ENCODE measurements at places on chromosomes 12 and 14.

- no peak for DNase-seq
These were observed 4.5 kb upstream of the PNMA1 start for GRCh38 chr14:73718418-73719251.

- DNase-seq, result peak; percentile 91
These were observed 71.6 kb upstream of the STXBP6 start for GRCh38 chr14:25121337-25122129.

DNA sequence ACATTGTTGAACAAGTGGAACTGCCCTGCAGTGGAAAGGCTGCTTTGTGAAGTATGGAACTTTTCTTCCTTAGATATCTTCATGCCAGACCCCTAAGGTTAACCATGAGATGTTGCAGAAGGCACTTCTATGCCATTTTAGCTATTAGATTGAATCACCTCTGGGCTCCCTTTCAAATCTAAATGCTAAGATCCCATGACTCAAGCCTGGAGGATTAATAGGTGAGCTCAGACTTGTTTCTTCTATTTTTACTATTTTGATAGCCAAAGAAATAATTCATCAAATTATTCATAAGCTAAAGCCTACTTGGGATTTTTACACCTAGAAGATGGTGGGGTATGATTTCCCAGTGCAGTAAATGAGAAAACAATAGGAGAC is 64.3 kb downstream of the DAD1 start:
- DNase-seq, result no peak

GRCh38 chr14:63770187-63770807 is 42.4 kb upstream of the SGPP1 start:
- peak; percentile 32 for DNase-seq

DNA sequence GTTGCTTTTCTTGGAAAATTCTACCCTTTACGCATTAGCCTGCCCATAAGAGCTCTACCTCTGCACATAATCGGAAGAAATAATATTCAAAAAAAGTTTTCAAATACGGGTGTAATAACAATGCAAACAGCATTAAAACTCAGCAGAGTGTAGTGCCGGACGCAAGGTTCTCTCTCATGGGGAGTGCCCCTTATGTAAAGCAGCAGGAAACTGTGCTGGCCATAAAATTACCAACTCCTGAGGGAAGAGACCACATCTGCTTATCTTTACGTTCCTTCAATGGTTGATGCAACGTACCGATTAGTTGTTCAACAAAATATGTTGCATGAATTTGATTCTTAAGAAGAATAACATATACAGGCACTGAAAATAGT is 118.7 kb upstream of the TMCC3 start:
- no peak for DNase-seq

DNA sequence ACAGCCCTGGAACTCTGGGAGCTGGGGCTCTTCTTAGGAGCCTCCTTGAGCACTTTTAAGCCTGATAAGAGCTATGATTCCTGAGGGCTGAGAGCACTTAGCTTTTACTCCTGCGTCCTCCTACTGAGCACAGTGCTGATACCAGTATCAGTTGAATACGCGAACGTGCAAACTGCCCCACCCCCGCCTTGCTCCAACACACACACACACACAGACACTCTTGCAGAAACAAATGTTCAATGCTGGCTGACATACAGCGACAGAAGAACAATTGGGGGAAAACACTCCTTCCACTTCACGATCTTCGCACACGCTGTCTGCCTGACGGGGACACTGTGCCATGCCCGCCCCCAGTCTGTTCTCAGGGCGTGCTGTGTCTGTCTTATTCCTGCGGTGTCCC is 57.2 kb upstream of the DLK1 start:
- no peak for DNase-seq

- DNase-seq, result no peak
These were observed 621.0 kb downstream of the CCER1 start for GRCh38 chr12:90333939-90334338.

DNA sequence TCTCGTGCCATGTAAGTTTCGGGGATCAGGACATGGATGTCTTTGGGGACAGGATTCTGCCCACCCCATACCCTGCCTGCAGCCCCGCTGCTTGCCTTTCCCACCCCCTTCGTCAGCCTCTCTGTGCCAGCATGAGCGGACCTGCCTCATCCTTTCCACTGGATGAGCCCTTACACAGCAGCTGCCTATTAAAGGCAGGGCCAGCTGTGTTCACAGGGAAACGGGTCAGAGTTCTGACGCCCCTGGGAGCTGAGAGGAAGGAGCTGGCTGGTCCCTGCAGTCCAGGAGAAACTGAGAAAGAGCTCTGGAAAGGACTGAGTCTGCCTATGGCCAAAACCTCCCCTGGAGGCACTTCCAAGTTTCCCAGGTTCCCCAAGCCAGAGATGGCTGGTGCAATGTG is 83.5 kb upstream of the NCOR2 start:
- no peak for DNase-seq

GRCh38 chr14:92277031-92277430 is 45.9 kb upstream of the SLC24A4 start:
- DNase-seq, result no peak

GRCh38 chr14:95703805-95704204 is 10.1 kb downstream of the TCL1A start:
- no peak for DNase-seq

- DNase-seq, result no peak
These were observed 4.6 kb upstream of the ANKRD9 start for GRCh38 chr14:102513899-102514772.

GRCh38 chr12:5073853-5074252 is 30.2 kb downstream of the KCNA5 start:
- no peak for DNase-seq

DNA sequence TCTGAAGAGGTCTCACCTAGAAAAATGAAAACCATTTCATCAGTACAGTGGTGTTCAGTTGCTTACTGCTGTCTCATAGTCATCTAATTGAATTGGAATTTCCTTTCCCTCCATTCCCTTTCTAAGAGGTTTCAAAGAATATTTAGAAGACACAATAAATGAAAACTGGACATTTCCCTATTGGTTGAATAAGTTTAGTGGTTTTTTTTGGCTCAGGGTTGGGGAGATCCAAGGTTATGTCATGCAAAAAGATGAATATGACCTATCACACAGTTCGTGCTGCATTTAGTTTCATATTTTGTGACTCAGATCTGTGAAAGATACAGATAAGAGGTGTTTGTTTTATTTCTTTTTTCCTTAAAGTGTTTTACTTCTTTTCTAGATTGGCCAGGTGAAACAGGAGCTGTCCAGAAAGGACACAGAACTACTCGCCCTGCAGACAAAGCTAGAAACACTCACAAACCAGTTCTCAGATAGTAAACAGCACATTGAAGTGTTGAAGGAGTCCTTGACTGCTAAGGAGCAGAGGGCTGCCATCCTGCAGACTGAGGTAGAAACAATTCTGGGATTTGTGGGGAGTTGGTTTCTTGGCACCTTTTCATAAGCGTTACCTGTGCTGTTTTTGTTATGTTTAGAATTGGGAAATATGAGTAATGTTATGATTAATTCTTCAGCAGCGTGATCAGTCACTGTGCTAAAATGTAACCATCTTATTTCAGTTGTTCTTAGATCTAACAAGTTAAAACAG is 124.6 kb downstream of the ERC1 start:
- DNase-seq, result no peak

DNA sequence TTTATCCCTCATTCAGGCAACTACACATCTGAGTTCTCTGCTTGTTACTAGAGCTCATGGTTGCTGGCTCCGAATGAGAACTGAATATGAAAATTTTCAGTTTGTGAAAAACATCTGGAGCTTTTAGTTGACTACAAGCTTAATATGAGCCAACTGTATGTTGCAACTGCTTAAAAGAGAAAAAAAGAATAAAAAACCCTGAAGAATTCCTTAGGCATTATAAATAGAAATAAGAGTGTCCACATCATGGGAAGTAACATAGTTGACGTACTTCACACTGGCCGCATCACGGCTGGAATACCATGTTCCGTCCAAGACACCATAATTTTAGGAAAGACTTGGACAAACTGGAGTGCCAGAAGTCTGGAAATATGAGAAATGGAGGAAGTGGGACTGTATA is 57.9 kb downstream of the PDE3A start:
- no peak for DNase-seq

DNA sequence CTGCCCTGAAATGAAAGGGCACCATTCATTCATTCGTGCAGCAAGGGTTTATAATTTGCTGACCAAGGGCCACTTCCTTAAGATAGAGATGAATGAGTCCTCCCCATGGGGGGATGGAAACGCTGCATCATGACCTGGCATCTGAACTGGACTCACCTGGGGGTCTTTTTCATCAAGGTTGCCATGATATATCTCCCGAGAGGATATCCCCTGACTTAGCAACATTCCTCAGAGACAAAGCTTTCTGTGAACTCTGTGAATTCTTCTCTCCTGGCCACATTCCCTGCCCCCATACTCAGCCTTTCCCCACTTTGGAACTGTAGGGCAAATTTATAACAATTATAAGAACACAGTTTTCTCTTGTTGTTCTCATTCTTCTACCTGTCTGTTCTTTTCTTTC is 30.8 kb downstream of the SRRM4 start:
- DNase-seq, result no peak

- DNase-seq, result no peak
These were observed 18.3 kb upstream of the TBC1D30 start for GRCh38 chr12:64806173-64806572.

DNA sequence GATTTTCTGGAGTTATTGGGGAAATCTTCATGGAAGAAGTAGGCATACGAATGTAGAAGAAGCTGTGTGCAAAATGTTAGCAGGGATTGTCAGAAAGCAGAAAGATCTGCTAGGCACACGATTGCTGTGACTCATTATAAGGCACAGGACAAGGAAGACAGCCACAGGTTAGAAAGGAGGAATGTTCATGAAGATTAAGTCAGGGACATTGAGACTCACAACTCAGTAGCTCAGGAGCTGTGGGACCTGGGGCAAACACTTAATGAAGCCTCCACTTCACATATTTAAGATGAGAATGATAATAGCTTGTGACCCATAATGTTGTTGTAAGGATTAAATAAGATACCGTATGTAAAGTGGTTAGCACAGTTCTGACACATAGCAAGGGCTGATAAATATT is 26.6 kb upstream of the RTRAF start:
- no peak for DNase-seq

DNA sequence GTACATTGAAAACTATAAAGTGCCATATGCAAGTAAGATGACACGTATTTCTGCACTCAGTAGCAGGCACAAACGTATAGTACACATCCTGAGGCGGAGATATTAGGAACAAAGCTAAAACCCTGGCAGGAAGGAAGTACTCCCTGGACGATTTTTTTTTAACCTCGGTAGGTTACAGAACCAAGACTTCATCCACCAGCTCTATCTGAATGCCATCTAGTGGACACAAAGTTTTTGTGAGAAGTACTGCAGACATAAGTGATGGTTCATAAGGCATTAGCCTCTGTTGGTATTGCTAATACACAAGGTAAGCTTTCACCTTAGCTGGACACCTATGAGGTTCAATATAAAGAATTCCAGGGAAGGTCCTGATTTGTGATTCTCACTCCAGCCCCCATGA is 83.0 kb upstream of the CCDC196 start:
- DNase-seq, result peak; percentile 16

- DNase-seq, result no peak
These were observed 21.9 kb downstream of the CNOT2 start for GRCh38 chr12:70265132-70265531.

DNA sequence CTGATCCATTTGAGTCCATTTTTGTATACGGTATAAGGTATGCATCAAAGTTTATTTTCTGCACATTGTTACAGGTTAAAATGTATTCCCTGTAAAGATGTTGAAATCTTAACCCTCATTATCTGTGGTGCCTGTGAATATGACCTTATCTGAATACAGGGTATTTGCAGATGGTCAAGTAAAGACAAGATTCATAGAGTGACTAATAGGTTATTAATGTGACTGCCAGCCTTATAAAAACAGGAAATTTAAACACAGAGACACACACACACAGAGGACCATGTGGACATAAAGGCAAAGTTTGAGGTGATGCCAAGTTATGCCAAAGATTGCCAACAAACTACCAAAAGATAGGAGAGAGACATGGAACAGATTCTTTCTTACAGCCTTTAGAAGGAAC is 347.2 kb upstream of the DCN start:
- no peak for DNase-seq

- no peak for DNase-seq
These were observed 31.6 kb downstream of the KLRD1 start for GRCh38 chr12:10339053-10339840.

DNA sequence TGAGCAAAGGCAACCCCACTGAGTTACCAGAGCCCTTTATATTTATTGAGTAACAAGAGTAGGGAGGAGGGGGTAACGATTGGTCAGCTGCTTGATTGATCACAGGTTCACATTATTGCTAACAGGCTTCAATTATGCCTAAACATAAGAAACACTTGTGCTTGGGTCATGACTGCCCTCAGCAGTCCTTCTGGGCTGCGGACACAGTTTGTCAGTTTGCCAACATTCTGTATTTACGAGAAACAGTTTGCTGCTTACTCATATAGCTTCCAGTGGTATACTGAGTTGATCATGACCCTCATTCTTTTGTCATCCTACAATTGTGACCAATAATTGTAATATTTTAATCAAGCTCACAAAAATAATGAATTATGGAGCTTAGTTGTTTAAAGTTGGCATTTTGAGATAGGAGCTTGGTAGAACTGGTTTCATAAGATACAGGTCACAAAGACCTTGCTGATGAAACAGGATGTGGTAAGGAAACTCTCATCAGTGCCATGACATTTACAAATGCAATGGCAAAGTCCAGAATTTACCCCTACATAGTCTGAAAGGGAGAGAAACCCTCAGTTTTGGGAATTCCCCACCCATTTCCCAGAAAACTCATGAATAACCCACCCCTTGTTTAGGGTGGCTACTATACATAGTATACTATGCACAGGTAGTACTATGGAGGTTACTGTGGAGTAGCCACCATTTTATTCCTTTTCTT is 1421.0 kb upstream of the FLRT2 start:
- no peak for DNase-seq

GRCh38 chr12:70469221-70469820 is 103.2 kb downstream of the KCNMB4 start:
- DNase-seq, result no peak

DNA sequence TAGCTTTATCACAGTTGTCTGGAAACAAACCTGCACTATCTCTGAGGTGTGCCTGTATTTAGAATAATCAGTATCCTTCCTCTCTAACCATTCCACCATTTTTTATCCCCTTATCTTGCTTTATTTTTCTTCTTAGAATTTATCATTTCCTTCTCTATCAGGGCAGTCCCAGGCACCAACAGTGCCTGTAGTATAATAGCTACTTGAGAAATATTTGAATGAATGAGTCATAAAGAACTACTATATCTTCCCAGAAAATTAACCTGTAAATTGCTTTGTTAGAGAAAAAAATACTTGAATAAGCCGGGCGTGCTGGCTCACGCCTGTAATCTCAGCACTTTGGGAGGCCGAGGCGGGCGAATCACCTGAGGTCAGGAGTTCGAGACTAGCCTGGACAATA is 21.2 kb upstream of the FOXJ2 start:
- DNase-seq, result no peak

- DNase-seq, result no peak
These were observed 125.4 kb downstream of the CAND1 start for GRCh38 chr12:67394550-67394949.

GRCh38 chr12:89072294-89073026 is 279.8 kb downstream of the DUSP6 start:
- no peak for DNase-seq
